ENCODE measurements at places on chromosomes 16 and 17.

GRCh38 chr17:79150799-79151198 lies 76.2 kb downstream of the ENGASE start:
- no peak for DNase-seq

- no peak for DNase-seq
Observed at GRCh38 chr16:57530522-57531252, 5.7 kb downstream of the CCDC102A start.

DNA sequence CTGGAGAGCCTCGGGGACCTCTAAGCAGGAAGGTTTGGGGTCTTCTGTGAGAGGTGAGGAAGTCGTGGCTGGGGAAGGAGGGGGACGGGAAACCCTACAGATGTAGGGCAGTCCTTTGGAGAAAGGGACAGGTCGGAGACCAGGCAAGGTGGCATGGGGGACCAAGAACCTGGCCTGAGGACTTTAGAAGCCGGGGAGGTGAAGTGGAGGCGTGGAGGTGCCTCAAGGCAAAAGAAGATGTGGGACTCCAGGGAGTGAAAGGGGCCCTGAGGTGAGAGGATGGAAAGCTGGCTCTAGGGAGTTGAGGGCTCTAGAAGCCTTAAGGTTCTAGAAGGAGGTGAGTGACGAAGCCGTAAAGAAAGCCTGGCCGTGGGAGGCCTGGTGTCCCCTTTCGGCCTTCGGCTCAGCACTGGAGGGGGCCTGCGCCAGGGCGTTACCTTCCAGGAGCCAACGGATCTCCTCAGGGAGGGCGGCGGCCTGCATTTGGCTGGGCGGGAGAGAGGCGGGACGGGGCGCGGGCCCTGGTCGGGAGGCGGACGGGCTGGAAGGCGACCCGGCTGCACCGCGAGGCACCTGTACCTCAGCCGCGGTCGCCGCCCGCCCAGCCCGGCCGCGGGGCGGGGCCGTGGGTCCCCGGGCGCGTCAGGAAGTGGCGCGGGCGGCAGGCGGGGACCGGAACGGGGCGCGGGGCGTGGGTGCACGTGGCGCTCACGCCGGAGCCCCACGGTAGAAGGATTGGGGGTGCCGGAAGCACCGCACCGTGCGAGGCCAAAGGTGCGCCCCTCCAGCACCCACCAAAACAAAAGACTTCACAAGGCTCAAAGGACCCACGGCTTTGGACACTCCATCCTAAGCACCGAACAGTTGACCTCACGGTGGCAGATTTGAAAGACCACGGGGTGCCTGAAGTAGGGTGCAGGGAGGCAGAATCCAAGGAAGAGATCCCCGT lies at the start of gene SKAP1:
SKAP1 (minus strand) TSS at position 577 of the 949 bp plus-strand sequence.
- peak; percentile 76 for DNase-seq

GRCh38 chr16:24102209-24102660 lies 153.9 kb upstream of the CACNG3 start:
- no peak for DNase-seq

DNA sequence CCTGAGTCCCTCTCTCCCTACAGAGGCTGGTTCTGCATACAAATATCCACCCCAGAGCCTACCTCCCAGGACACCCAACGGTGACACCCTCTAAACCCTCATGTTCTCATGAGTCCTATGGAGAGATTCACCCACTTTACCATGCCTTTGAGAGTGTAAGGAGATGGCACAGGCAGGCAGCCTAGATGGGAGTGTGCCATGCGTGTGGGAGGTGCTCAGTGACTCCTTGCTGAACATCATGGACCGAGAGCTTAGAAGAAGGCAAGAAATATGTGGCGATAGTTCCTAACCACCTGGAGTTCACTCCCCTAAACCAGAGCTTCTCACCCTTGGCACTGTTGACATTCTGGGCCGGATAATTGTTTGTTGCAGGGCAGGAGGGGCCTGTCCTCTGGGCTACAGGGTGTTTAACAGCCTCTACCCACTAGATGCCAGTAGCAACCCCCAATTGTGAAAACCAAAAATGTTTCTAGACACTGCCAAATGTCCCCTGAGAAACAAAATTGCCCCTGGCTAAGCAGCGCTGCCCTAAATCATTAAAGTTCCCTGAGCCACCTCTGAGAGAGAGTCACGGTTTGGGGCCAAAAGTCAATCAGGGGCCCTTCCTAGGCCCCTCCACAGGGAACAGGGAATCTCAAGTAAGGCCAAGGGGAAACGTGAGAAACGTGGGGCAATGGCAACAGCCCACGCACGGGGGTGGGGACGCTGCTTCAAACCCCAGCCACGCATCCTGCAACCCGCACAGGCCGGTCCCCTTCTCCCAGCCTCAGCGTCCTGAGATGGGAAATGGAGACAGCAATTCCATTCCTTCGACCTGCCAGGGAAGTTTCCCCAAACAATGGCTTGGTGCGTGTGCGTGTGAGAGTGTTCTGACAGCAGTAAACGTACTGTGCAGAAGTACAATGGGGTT lies 66.8 kb downstream of the C16orf78 start:
- DNase-seq = no peak

- peak; percentile 47 for DNase-seq
Observed at GRCh38 chr17:18257982-18258355, 569 bp downstream of the FLII start.

- DNase-seq = no peak
Observed at GRCh38 chr17:18035704-18036103, 3.3 kb downstream of the ATPAF2 start.

Data from CD4-positive, alpha-beta T cell treated with Interleukin-12 subunit alpha and Interleukin-12 subunit beta, for 1 hour (primary cell).